ENCODE measurements at places on chromosomes 7 and 10. TPM values are rescaled to one million over a fixed set of nuclear protein-coding genes. Genes with fewer than 3 reads are reported as not detected.

DNA sequence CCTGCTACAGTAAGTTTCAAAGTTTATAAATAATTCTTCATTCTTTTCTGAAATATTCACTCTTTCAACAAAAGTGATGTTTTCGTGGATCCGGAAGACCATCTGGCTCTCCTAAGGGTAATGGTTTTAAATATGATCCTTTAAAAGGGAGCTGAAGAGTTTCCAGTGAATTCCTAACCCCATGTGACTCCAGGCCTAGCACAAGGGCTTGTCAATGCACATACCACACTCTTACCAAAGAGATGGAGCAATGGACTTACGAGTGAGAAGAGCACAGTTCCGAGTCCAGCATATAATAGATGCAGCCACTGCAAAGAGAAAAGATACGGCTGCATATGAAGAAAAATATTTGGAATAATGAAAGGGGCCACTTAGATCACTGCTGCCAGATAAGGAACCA, 32.1 kb upstream of the GATAD1 start:
- DNase-seq: no peak

FAM20C gene
- total RNA-seq: 17.3 TPM

DNA sequence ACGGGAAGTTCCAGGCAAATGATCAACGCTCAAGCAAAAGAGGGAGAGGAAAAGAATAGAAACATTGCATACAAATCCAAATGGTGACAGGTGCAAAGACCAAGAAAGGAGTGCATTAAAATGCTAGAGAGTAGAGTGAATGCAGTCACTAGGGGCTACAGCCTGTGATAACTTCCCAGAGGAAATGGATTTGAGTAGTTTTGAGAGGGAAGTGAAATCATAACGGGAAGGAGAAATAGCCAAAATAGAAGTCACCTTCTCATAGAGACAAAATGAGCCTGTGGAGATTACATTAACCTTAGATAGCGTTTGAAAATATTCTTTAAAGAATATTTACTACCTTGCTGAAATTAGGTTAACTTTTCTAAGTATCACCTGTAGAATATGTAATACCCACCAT, 26.5 kb downstream of the NUP42 start:
- DNase-seq: no peak

GRCh38 chr10:7449063-7449695, 38.3 kb upstream of the SFMBT2 start:
- no peak for DNase-seq

- DNase-seq: no peak
Observed at GRCh38 chr10:49614242-49615198, 683 bp downstream of the CHAT start.

GRCh38 chr10:120744040-120744439, 107.1 kb upstream of the WDR11 start:
- no peak for DNase-seq

TRIM74 gene
- 1.5 TPM for total RNA-seq

All from lung (tissue), 17 donors.